D341Med (cell line): ENCODE measurements at places on chromosomes 4 and X.
A peak's percentile ranks its signal among the peaks of the same experiment; 100 is the strongest.

DNA sequence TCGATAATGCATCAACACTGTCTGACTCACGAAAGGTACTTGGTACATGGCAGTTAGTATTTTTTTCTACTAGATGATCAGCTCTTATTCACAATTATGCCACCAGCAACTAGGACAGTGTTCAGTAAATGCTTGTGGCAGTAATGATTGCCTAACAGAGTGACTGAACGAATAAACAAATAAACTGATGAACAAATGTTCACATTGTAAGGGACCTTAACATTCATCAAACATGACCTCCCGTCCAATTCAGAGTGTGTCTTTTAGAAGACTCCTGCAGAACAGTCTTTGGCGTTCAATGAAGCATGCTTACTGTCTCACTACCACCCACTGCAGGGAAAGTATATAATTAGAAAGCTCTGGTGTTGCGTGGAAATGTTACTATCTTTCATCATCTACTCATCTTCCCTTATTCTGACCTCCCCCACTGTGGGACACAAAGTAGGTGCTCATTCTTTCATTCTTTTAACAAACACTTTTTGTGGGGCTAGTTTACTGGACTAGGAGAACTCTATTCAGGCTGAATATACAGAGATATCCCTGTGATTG lies 319.3 kb downstream of the RAB28 start:
- no peak for DNase-seq

DNA sequence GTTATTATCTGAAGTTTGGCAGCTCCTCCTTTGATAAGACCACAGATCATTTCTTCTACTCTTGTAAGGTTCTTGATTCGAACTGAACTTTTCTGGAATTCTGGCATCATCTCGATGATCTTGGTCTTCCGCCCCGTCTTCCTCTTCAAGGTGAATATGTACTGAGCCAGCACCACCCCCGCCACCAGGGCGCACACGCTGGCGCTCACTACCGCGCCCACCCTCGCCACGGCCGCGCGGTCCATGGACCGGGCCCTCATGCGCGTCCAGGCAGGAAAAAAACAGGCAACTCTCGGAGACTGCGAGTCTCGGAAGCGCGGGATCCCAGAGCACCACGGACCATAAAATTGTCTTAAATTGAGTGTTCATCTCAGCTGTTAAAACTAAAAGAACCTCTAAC lies 458.4 kb upstream of the NDST3 start:
- DNase-seq: no peak

DNA sequence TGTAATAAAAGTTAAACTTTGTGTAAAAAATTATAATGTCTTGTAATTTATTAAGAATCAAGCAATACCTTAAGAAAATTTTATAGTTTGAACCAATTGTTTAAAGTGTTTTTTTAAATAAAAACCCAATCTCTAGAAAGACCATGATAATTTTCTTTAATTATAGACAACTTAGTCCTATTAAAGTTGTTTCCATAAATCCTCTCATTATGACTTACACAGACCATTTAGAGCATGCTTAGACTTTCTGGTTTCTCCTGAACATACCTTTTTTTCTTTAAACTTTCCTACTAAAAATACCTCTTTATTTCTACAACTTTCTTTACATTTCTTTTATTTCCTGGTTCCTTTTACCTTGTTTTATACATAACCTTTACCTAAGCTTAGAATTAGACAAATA lies 837.4 kb downstream of the PCDH19 start:
- DNase-seq: no peak

GRCh38 chr4:87377816-87378215 lies 13.2 kb downstream of the HSD17B11 start:
- DNase-seq: no peak

GRCh38 chrX:14027511-14028019 lies 2.1 kb downstream of the GEMIN8 start:
- no peak for DNase-seq

DNA sequence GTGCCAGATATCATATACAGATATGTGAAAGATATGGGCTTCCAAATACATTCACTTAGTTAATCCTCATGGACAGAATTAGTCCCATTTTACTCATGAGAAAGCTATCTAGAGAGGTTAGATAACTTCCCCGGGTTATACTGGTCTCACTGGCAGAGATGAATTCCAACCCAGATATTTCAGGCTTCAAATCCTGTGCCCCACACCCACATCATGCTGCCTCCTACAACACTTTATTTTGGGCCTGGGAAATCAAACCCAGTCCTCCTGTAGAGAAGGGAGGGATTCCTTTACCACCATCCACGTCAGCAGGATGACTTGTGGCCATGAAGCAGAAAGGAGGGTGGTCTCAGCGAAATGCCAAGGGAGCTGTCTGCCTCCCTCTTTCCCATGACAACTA lies 113.8 kb downstream of the ATP10D start:
- DNase-seq: no peak

DNA sequence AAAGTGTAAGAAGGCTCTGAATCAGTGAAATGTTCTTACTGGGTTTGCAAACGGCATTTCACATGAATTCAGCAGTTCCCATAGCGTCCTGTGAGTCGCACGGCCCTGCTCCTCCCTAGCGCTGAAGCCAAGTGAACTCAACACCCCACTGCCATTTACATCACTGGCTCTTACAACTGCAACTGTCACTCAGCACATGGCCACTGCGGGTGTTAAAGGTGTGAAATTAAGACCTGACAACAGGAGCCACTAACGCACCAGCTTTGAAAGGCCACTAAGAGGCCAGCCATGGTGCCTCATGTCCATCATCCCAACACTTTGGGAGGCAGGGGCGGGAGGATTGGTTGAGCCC lies 31.7 kb downstream of the RNF212 start:
- peak; percentile 20 for DNase-seq

GRCh38 chrX:46333550-46333949 lies 211.7 kb downstream of the ZNF674 start:
- no peak for DNase-seq

DNA sequence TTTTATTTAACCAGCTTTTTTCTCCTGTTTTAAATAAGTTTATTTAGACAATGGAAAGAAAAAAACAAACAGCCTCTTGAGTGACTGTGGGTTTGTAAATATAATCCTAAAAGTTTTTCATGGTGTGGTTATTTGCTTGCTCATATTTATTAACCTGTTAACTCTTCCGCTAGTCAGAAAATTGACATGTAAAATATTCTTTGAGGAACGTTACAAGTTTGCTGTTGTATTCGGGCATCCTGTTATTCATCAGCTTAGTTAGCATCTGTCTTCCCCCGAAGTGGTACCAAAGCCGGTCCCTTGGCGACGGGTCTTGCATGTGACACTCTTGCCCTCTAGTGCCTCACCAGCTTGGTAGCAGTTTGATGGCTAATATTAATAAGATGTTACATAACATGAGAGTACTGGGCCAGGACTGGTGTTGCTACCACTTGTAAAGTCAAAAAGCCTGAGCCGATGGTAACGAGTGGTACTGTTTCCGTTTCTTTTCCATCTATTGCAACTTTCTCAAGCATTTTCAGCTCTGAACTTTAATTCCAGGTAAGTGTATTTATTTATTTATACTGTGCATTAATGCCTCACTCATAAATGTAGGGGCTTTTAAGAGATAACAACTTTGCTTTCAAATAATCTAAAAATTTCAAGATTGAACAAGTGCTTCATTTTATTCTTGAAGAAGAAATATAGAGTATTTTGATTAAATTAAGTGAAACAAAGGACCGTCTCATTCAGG lies at the start of gene NDST3:
Gene NDST3 (plus strand): TSS at position 434 of the 733 bp plus-strand sequence. CDS start 19,425 bp downstream, outside the sequence.
- peak; percentile 83 for DNase-seq

- no peak for DNase-seq
These were observed 87.2 kb downstream of the HS3ST1 start for GRCh38 chr4:11341337-11342043.

GRCh38 chr4:164239976-164240375 lies 514.0 kb upstream of the SMIM31 start:
- DNase-seq: no peak
